Upper lobe of right lung (tissue), 1 donor: ENCODE measurements at places on chromosomes 7 and 10.

DNA sequence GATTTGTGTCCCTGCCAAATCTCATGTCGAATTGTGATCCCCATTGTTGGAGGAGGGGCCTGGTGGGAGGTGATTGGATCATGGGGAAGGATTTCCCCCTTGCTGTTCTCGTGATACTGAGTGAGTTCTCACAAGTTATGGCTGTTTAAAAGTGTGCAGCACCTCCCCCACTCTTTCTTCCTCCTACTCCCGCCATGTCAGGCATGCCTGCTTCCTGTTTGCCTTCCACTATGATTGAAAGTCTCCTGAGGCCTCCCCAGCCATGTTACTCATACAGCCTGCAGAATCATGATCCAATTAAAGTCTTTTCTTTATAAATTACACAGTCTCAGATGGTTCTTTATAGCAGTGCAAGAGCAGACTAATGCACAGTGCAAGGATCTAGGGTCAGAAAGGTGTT is 75.4 kb downstream of the CALD1 start:
- no peak for DNase-seq

GRCh38 chr10:102310361-102311024 is 65.2 kb downstream of the GBF1 start:
- no peak for DNase-seq

- DNase-seq, result no peak
These were observed 51.9 kb upstream of the PIK3AP1 start for GRCh38 chr10:96772196-96772595.

- no peak for DNase-seq
These were observed 40.9 kb downstream of the NSUN6 start for GRCh38 chr10:18610517-18610916.

- peak; percentile 42 for DNase-seq
These were observed 34.8 kb downstream of the BNIP3 start for GRCh38 chr10:131946880-131947279.

DNA sequence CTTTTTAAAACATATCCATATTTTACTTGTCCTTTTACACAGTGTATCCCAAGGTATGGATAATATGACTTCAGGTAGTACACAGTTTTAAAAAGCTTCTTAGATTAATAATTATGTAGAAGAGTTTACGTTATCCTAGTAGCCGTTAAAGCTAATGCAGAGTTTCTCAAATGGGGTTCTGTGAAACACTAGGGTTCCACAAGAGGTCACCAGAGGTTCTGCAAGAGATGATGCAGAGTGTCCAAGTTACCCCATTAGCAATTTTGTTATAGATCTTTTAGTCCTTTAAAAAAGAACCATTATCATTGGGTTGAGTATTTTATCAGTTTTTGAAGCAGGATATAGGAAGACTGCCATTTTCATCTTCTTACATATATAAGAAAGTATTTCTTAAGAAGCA is 298.9 kb upstream of the HPS1 start:
- no peak for DNase-seq

DNA sequence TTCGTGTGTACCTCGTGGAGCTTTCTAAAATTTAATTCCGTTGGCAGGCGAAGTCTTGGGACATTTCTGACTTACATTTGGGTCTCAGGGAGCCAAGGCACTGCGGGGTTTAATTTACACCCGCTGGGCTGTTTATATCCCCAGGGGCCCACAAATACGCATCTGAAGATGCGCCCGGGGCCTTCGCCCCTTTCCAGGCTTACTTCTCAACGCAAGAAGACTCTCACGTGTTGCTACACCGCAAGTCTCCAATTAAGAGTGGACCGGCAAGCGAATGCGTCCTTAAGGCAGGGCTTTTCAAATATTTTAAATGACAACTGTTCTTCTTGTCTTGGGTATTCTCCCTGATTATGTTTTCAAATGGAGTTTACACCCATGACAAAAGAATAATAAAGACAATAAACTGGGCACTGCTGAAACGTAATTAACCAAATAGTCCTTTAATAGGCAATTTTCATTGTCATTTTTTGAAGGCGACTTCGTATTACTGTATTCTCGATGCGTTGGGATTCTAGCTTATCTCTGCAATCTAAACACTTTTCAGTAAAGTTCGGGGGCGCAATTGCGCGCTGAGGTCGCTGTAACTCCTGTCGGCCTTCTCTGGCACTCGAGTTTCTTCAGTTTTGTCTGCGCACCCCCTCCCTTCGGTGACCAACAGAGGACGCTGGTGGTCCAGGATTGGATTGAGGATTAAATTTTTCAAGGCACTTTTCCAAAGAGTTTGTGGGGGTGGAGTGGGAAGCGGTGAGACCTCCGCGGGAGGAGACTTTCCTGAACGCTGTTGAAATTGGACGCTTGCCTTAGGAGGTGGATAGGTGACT is 837 bp upstream of the IGFBP3 start:
- no peak for DNase-seq

- DNase-seq, result no peak
These were observed 7.8 kb downstream of the ZNF277 start for GRCh38 chr7:112214268-112214667.

GRCh38 chr10:34157501-34157900 is 657.6 kb downstream of the PARD3 start:
- no peak for DNase-seq

GRCh38 chr10:89183571-89183970 is 23.5 kb downstream of the CH25H start:
- no peak for DNase-seq

- DNase-seq, result peak; percentile 60
These were observed 35.2 kb downstream of the SGCE start for GRCh38 chr7:94620703-94621118.

GRCh38 chr10:78982726-78983125 is 86.0 kb upstream of the ZMIZ1 start:
- no peak for DNase-seq

GRCh38 chr7:89247207-89247606 is 451.7 kb upstream of the TEX47 start:
- DNase-seq, result no peak

DNA sequence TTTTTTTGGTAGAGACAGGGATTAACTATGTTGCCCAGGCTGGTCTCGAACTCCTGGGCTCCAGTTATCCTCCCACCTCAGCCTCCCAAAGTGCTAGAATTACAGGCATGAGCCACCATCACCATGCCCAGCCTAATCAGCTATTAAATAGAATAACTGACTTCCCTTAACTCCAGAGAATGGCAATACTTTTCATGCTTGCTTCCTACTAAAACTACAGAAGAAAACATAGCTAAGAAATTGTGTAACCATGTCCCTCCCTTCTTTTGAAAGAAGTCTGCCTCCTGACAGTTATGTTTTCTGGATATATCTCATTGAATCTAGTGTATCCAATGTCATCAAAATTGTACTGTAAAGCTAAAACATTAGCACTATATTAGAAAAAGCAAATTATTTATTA is 95.6 kb downstream of the KMT2C start:
- DNase-seq, result no peak

DNA sequence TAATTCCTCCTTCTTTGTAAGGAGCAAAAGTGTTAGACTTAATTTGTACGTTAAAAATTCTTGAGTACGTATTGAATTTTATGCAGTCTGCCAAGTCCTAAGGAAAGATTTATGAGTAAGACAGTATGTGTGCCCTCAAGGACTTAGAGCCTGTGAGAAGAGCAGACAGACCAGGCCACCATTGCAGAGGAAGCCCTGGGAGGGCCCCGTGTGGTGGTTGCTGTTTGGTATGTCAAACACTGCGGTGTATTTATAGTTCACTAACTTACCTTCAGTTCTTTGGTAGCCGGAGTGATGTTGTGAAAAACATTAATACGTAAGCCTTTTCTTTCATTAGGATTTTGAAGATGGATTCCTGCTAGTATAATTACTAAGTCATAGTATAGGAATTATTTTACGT is 82.9 kb downstream of the GALNT11 start:
- no peak for DNase-seq

GRCh38 chr7:4017785-4018184 is 664.3 kb upstream of the FOXK1 start:
- DNase-seq, result no peak

- peak; percentile 73 for DNase-seq
These were observed 50.8 kb downstream of the C10orf120 start for GRCh38 chr10:122648599-122649428.

GRCh38 chr7:147136352-147136751 is 1019.8 kb downstream of the CNTNAP2 start:
- DNase-seq, result no peak

GRCh38 chr10:50554376-50554994 is 69.3 kb downstream of the SGMS1 start:
- no peak for DNase-seq

GRCh38 chr10:6014241-6014761 is 37.0 kb upstream of the IL15RA start:
- no peak for DNase-seq

GRCh38 chr7:45584261-45585210 is 10.4 kb downstream of the ADCY1 start:
- DNase-seq, result no peak

GRCh38 chr10:119370972-119371703 is 163.8 kb downstream of the GRK5 start:
- DNase-seq, result peak; percentile 68

DNA sequence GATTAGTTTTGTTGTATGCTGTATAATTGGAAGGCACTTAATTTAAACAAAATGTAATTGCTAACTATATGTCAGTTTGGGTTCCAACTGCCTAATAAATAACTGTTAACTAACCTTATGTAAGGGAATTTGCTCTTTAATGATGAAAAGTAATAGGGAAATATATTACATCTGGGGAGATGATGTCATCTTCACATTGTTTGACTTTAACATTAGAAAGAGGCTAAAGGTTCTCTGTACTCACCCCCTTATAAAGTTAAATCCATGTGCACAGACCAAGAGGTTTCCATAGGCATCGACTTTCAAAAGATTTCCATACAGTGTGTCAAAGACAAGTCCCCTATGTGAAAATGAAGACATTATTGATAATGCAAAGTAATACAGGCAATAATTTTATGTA is 87.6 kb downstream of the NT5C2 start:
- no peak for DNase-seq

- no peak for DNase-seq
These were observed 239.1 kb upstream of the MYO3A start for GRCh38 chr10:25694971-25695370.

- DNase-seq, result no peak
These were observed 1.5 kb downstream of the HBP1 start for GRCh38 chr7:107170051-107170915.

DNA sequence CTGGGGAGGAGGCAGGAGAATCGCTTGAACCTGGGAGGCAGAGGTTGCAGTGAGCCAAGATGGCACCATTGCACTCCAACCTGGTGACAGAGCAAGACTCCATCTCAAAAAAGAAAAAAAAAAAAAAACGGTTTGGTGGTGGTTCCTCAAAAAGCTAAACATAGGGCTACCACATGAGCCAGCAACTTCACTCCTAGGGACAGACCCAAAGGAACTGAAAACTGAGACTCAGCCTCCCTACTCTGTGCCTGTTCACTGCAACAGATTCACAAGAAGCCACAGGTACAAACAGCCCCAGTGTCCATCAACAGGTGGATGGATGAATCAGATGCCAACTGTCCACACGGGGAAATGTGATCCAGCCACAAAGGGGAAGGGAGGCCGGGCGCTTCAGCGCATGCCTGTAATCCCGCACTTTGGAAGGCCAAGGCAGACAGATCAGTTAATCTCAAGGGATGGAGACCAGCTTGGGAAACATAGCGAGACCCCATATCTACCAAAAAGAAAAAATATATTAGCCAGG is 79.1 kb upstream of the TNRC18 start:
- DNase-seq, result no peak

DNA sequence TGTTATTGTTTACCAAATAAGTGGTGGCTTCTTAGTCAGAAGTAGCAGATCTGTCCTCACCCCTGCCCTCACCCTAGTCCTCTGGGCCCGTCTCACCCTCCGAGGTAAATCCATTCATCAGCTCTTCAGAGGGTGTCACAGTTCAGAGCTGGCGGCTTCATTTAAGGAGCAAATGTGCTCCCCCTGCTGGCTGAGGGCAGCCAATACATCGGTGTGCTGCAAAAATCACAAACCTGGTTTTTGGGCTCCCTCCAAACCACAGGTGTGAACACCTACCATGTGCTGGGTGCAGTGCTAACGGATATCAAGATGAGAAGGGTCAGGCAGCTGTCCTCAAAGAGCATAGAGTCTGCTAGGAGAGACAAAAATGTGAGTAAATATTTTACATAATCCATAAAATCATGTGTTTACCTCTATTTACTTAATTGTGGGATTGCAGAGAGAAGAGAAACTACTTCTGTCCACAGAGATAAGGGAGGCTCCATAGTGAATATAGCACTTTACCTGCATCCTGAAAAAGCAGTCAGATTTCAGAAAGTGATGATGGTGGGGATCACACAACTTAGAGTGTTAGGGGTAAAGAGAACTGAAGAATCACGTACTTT is 15.5 kb upstream of the CRTAC1 start:
- DNase-seq, result peak; percentile 73

DNA sequence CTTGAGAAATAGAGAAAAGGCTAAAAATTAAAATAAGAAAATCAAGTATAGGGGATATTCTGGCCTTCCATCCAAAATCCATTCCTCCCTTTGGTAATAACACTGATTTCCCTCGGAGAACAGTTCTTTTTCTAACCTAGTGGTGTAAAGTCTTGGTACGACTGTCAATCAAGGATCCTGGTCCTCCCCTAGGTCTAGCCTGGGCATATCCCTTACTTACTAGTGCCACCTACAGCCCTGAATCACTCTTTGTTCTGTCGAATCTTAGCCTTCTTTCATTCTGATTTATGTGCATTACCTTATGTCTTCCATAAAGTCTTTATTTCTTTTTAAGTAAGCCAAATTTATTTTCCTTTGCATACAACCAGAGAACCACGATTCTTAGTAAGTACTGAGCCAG is 298.7 kb upstream of the LRRTM3 start:
- DNase-seq, result no peak

DNA sequence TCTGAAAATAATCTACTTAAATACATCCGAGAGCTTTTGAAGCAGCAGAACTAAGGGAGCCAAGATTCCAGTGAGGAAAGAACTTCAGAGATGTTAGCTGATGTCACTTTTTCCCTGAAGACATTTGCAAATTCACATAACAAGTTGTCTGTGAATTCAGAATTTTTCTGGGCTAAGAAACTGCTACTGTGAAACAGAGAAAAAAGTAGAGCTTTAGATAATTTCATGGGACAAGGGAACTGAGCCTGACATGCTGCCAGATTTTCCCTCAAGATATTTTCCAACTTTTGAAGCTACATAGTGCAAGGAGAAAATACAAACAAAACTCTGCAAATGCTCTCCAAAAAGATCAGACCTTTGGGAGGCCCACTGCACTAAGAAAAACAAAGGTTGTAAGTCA is 484.2 kb downstream of the ANKRD7 start:
- no peak for DNase-seq

- DNase-seq, result no peak
These were observed 55.8 kb upstream of the NCAPG2 start for GRCh38 chr7:158760445-158760764.

- no peak for DNase-seq
These were observed 1128.7 kb downstream of the CNTNAP2 start for GRCh38 chr7:147245274-147245673.

DNA sequence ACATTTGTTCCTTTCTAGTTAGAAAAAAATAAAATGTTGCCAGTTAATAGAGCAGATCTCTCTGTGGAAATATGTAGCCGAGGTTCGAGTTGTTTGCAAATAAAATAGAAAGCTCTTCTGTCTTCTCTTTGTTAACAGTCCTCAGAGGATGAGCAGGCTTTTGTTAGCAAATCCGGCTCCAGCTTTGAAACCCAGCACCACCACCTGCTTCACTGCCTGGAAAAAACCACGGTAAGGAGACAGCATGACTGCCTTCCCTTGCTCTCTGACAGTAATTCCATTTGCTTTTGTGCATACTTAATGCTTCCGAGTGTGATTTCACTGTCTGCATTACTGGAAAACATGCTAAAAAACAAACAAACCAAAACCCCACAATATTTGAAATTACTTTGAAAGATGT is 115.6 kb downstream of the TSPAN12 start:
- no peak for DNase-seq

GRCh38 chr7:83105948-83106347 is 56.7 kb downstream of the PCLO start:
- DNase-seq, result no peak
